Progenitor cell of endocrine pancreas (in vitro differentiated cells): ENCODE measurements at places on chromosomes 7 and 10. TPM values are rescaled to one million over a fixed set of nuclear protein-coding genes. Genes with fewer than 3 reads are reported as not detected.

GRCh38 chr7:98802781-98803110 lies 67.1 kb downstream of the TMEM130 start:
- peaks cover 3% of the 10 kb centered on the region for H3K27me3 ChIP-seq
- no peak overlapping the region for H3K4me3 ChIP-seq
- H3K36me3 ChIP-seq = no peaks in the 10 kb centered on the region
- H3K4me1 ChIP-seq = no peaks in the 10 kb centered on the region
- H3K27ac ChIP-seq = no peak overlapping the region

DNA sequence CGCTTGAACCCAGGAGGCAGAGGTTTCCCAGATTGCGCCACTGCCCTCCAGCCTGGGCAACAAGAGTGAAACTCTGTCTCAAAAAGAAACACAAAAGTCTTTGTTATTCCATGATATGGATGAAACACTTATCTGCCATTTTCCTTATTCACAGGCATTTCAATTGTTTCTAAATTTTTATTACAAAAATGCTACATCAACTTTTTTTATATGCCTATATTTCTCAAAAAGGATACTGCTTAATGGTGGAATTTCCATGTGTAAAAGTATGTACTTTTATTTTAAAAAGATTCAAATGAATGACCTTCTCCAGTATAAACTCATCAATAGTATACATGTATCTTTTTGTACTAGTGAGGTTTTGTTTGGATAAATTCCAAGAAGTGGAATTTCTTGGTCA lies 41.9 kb upstream of the STMP1 start:
- H3K36me3 ChIP-seq = peaks cover 22% of the 10 kb centered on the region
- no peaks in the 10 kb centered on the region for H3K27me3 ChIP-seq
- peaks cover 2% of the 10 kb centered on the region for H3K4me1 ChIP-seq
- no peak overlapping the region for H3K27ac ChIP-seq

DNA sequence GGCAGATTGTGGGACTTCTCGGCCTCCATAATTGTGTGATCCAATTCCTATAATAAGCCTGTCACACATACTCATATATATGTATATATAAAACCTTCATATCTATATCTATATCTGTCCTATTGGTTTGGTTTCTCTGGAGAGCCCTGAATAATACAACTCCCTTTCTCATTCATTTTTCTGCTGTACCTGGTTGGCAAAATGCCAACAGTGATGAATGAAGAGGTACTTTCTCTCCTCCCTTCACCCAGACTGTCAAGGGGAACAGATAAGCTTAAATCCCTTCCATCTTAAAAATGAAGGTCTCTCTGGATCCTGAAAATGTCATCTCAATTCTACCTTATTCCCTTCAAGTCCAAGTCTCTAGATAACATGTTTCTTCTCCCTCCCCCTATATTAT lies 60.3 kb upstream of the FOXP2 start:
- no peaks in the 10 kb centered on the region for H3K27me3 ChIP-seq
- H3K4me1 ChIP-seq = no peaks in the 10 kb centered on the region
- H3K36me3 ChIP-seq = no peaks in the 10 kb centered on the region
- H3K27ac ChIP-seq = no peak overlapping the region
- no peak overlapping the region for H3K4me3 ChIP-seq

DNA sequence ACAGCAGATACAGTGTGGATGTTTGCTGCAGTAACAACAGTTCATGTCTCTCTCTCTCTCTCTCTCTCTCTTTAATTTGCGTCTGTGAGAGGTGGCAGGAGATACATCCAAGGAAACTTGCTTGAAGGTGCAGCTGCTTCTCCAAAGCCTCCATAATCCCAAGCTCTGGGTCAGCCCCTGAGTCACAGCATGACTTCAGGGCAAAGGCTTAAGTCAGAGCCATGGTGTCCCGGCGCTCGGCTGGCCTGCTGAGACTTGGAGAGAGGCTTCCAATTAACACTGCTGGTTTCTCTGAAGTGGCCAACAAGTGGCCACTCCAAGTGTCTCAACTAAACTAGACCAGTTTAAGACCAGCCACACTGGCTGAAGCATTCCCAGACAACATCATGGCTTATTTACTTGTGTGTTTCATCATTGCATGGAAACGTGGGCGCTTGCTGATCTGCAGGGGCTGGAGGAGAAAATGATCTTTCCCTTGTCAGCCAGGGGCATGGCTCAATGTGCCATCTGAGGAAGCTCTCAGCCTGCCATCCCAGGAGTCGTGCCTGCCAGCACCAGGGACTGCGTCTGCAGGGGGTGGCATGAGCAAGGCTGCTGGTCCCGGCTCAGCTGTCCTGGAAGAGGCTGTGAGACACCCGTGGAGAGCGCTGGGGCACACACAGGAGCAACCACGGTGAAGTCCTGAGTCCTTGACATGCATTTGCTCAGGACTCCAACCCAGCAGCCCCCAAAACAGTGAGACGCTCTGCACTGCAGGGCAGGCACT lies 254.2 kb downstream of the COBL start:
- DNase-seq = no peak

- peaks cover 51% of the 10 kb centered on the region for H3K4me1 ChIP-seq
- DNase-seq = no peak
- H3K27ac ChIP-seq = peak overlapping the region; percentile 38
These were observed 14.7 kb upstream of the HABP2 start for GRCh38 chr10:113538151-113538550.

Gene MYOZ1
- total RNA-seq = 0.31 TPM in 1 of 2 replicates, not detected in the other

- no peaks in the 10 kb centered on the region for H3K36me3 ChIP-seq
- peak overlapping the region; percentile 93 for H3K27ac ChIP-seq
- peaks cover 21% of the 10 kb centered on the region for H3K4me1 ChIP-seq
- no peak for DNase-seq
- H3K4me3 ChIP-seq = peak overlapping the region; percentile 96
These were observed 816 bp downstream of the TECPR1 start for GRCh38 chr7:98251231-98251600.

DNA sequence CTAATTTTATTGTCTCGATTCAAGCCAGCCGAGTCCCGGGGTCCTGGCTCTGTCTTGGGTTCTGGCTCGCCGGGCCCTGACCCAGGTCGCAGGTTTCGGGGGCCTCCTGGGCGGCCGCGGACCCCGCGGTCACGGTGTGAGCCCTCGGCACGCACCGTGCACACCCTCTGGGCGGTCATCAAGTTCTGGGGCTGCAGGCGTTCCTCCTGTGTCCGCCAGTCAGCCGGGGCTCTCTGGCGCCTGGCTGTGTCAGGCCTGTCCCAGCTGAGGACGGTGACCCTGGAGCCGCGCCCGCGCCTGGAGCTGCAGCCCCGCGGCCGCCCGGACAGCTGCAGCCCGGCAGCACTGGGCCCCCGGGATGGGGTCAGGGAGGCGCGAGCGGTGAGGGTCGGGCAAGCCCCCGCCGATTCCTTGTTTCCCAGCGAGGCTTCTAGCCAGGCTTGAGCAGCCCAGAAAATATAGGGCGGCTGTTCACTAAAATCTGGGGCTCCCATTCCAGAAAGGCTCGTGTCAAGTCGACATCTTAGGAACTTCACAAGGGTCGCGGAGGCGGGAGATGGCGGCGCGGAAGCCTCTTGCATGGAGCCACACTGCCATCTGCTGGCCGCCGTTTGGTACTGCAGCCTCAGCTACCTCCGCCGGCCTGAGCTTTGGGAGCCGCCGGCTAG lies 4.2 kb upstream of the HOXA7 start:
- DNase-seq = peak; percentile 90
- H3K4me3 ChIP-seq = peak overlapping the region; percentile 60
- peaks cover 86% of the 10 kb centered on the region for H3K27me3 ChIP-seq
- peaks cover 4% of the 10 kb centered on the region for H3K4me1 ChIP-seq

DNA sequence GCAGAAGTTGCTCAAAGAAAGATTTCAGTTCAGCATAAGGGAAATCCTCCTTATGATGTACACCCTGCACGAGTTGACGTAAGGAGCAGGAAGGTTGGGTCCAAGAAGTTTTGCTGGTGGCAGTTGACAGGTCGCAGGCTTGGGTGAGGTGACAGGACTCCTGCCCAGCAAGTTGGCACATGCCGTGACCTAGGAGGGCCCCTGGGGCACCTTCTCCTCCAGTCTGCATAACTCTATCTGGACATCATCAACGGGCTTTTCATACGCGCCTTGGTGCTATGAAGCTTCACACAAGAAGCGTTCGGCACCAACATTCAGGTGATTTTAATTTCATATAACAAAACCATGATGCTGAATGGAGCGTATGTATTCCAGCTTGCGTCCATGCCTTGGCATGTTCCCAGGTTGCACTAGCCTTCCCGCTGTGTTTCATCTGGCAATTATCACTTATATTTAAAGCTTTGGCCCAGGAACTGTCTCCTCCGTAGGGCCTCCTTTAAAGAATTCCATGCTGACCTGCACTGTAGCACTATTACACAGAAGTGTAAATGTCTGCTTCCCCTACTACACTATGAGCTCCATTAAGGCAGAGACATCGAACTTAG lies 651.6 kb upstream of the FOXK1 start:
- DNase-seq = no peak
- peaks cover 3% of the 10 kb centered on the region for H3K4me1 ChIP-seq
- H3K4me3 ChIP-seq = no peak overlapping the region
- H3K36me3 ChIP-seq = peaks cover 18% of the 10 kb centered on the region
- no peaks in the 10 kb centered on the region for H3K27me3 ChIP-seq

DNA sequence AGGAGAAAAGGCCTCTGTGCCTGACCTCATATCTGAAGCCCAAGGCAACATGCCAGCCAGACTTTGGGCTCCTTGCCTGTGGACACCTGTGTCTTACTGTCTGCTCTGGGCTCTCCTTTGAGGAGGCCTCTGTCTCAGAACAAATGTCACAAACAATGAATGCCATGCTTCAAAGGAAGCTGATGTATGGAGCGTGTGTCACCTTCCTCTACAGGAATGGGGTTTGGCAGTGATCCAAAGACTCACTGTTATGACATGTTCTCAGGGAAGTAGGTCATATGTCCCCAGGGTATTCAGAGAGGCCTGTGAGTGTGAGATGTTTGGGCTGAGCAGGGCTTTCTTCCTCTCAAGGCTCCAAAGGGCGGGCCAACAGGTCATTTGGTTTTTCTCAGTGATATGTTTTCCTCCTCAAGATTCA lies 38.4 kb downstream of the PTPRE start:
- peaks cover 32% of the 10 kb centered on the region for H3K27me3 ChIP-seq
- DNase-seq = no peak
- no peaks in the 10 kb centered on the region for H3K36me3 ChIP-seq
- H3K4me3 ChIP-seq = no peak overlapping the region
- H3K27ac ChIP-seq = no peak overlapping the region

- no peaks in the 10 kb centered on the region for H3K27me3 ChIP-seq
- DNase-seq = no peak
- no peak overlapping the region for H3K27ac ChIP-seq
These were observed 597.6 kb downstream of the PCDH15 start for GRCh38 chr10:54203401-54203800.

Gene UCMA
- not detected in 2 replicates for total RNA-seq

Gene AZGP1
- total RNA-seq = not detected in 2 replicates

DNA sequence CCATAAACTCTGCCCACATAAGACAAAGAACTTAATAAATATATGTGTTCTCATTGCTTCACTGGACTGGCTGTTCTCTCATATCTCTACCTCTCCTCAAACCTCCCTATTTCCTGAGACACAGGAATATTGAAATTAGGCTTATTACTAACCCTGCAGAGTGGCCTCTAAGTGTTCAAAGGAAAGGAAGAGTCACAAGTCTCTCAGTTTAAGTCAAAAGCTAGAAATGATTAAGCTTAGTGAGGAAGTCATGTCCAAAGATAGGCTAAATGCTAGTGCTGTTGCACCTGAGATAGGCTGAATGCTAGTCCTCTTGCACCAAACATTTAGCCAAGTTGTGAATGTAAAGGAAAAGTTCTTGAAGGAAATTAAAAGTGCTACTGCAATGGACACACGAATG lies 41.1 kb downstream of the GNAI1 start:
- DNase-seq = no peak
- no peak overlapping the region for H3K4me3 ChIP-seq
- H3K4me1 ChIP-seq = peaks cover 29% of the 10 kb centered on the region

GRCh38 chr7:137836113-137836509 lies 10.7 kb downstream of the DGKI start:
- H3K4me3 ChIP-seq = no peak overlapping the region
- H3K27ac ChIP-seq = no peak overlapping the region
- DNase-seq = no peak
- H3K4me1 ChIP-seq = peaks cover 7% of the 10 kb centered on the region
- peaks cover 9% of the 10 kb centered on the region for H3K27me3 ChIP-seq
- H3K36me3 ChIP-seq = peaks cover 6% of the 10 kb centered on the region
